ENCODE measurements at places on chromosomes 11 and 22.

DNA sequence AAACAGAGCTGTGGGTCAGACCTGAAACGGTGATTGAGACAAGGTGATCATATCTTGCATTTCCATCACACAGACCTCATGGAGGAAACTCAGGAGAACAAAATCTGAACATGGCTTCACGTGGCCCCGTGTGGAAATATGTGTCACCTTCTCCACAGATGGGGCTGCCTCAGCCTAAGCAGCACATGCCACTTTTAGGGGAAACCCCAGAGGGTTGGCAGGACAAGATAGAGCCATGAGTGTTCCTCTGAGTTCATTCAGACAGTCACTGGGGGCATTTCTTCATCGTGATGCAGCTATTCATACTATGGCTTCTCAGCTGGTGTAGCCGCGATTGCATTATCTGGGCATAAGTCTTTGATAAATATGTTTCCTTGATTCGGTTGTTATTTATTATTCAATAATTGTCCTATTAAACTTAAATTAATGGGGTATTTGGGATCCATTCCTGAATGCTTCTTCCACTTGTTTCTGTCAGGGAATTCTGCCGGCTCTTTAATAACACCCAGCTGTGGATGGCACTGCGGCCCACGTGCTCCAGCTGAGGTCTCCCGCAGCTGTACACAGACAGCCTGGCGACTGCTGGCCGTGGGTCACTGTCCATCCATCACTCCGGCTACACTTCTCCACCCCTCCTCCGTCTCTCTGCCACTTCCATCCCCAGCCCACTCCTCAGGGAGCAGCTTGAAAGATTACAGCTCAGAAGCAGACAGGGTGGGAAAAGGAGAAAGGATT, 485.1 kb downstream of the OPCML start:
- no peak for DNase-seq

GRCh38 chr22:38871360-38872171, 450 bp downstream of the CBX6 start:
- no peak for DNase-seq

- DNase-seq = no peak
These were observed 347.9 kb downstream of the DLG2 start for GRCh38 chr11:85279267-85279666.

GRCh38 chr11:67303132-67303834, at the start of gene SSH3:
TSS of gene SSH3 (plus strand) at chr11:67303530. CDS start at chr11:67303626, 96 bp downstream.
- DNase-seq = no peak

DNA sequence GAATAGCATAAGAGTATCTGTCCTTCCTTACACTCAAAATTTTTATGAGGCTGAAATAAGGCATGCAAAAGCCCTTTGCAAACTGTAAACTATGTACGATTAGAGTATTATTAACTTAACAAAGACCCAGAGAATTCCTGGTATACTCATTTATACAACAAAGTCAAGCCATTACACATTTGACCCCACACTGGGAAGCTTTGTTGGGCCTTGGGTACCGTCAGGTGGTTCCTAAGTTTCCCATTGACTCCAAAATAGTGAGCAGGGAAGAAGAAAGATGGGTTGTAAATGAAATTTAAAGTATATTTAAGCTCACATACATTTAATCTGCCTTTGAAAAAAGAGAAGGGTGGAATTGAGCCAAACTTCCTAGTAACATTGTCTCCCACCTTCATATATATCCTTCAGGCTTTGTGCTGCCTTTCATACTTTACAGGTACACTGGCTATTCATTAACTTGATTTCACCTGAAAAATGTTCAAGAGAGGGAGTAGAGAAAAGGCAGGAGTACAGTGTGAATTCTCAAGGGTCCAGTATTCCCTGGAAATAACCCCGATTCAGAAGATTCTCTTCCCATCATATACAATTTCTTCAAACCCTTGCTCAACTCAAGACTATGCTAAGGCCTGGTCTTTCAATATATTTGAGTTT, 68.6 kb downstream of the SOX6 start:
- DNase-seq = no peak

- no peak for DNase-seq
These were observed 76.1 kb upstream of the PAX6 start for GRCh38 chr11:31887180-31887579.

DNA sequence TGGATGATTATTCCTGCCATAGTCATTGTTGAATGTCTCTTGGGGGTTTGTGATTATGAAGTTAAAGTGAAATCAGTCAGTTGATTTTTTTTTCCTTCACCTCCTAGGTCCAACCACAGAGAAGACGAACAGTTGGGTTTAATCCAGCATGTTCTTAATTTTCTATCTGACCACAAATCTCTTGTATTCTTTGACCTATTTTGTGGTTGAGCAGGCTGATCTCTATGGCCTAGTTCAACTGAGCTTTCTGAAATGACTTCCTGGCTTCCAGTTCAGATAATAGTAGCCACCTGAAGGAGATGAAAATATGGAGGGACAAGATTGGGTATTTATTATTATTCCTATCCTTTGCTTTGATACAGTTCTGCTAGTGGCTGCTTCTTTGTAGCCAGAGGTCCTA, 5.2 kb upstream of the OR56A5 start:
- DNase-seq = no peak

Data from H1 (cell line).